ENCODE measurements at places on chromosomes 2 and 18.

DNA sequence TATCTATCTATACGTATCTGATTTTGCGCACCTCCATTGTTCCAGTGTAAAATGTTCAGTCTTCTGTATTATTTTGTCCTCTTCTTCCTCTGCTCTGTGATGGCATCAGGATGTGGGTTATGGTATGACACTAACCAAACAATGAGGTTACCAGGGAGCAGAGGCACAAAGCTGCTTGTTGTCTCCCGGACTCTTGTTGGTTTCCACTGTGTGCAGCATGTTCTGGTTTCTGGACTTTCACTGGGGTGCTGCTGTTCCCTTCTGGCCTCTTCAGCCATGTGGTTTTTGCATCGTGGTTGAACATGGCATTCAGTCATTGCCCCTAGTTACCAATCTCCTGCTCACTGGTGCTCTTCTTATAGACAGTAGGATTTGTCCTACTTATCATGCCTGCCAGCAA is 665.9 kb downstream of the CBLN2 start:
- peak; percentile 5 for DNase-seq

GRCh38 chr2:41922177-41922576 is 125.6 kb upstream of the PKDCC start:
- no peak for DNase-seq

DNA sequence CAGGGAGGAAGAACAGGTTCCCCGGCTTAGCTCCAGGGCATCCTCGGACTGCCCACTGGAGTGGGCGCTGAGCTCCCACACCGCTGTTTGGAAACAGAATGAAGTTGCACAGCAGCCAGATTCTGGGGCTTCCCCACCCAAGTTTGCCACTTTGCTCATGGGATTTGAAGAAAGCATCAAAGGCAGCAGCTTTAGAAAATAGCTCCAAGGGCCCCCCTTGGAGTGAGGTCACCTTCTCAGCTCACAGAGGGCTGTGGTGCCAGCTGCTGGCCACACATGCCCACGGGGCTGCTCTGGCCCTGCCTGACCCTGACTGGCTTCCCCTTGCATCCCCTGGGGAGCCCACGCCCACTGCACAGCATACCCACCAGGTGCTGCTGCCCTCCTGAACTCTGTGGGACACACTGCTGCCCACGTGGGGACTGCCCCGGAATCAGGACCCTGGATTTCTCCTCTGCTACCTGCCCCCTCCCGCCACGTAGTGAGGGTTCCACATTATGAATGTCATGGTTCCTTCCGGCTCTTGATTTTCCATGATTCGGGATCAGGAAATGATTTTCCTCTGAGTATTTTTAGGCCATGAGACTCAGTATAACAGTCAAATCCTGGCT is 70.3 kb downstream of the TGOLN2 start:
- DNase-seq, result no peak

- no peak for DNase-seq
Observed at GRCh38 chr2:28336982-28337627, 55.6 kb upstream of the FOSL2 start.

DNA sequence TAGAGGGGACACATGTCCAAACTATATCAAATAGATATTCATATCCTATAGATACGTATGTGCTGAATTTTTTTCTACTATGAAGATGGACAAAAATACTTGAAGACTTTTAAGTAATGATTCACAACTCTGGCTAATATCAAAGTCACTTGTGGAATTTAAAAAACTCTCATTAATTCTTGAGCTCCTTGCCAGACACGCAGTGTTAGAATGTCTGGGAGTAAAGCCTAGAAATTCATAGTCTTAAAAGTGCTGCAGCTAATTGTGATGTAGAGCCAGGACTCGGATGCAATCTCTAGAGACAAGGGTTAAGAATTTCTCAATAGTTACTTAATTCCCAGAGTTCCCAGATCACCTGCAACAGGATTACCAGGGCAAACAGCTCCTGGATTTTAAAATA is 107.4 kb downstream of the ARL6IP6 start:
- DNase-seq, result no peak

DNA sequence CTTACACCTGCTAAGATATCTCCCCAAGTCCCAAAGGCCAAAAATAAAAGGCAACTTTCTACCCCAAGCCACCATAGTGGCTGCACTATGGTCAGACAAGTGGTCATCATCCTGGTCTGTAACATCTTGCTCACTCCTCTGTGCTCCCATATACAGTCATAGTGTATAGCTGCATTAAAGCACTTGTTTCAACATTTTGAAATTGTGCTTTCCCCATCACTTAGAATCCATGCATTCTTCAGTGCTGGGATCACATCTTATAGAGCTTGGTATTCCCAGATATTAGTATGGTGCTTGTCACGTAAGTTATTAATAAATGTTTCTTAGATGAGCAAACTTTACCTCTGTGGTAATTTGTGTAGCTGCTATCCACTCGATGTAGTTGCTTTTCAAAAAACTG is 40.4 kb upstream of the CDC42EP3 start:
- no peak for DNase-seq

- peak; percentile 68 for DNase-seq
Observed at GRCh38 chr2:197813093-197813787, 8.8 kb downstream of the PLCL1 start.

GRCh38 chr2:43927442-43927841 is 68.3 kb downstream of the LRPPRC start:
- DNase-seq, result no peak

GRCh38 chr2:108534584-108535356 is 500 bp downstream of the LIMS1 start:
- peak; percentile 43 for DNase-seq

DNA sequence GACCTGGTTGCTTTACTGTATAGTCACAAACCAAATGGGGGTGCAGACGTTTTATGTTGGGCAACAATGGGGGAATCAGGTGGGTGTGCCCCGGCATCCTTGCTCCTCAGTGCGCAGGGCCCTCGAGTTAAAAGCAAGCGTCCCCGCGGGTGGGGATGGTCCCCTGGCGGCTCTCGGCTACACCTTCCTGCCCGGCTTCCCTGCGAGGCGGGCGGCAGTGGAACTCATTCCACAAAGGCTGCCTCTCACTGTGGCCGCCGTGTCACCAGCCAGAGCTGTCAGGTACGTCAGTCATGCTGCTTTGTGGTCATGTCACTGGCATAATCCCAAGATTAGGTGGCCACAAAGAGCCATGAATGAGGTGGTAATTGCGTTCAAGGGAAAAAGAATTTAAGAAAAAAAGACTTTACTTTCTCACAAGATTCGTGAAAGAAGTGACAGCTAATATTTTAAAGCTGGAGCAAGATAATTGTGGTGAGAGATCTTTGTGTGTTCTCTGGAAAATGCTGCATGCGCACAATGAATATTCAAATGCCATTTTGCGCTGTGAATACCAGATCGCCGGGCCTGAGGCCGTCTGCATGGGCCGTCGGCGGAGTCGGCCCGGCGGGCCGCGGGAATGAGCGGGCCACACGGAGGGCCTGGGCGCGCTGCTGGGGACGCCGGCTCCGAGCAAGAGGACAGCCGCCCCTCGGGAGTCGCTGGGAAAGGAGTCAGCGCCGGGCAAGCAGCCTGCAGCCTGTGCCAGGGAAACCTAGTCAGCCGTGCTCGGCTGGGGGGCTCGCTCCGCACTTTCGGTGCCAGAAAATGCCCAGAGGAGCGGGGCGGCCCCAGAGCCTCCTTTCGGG is 82.3 kb upstream of the LDLRAD4 start:
- no peak for DNase-seq

DNA sequence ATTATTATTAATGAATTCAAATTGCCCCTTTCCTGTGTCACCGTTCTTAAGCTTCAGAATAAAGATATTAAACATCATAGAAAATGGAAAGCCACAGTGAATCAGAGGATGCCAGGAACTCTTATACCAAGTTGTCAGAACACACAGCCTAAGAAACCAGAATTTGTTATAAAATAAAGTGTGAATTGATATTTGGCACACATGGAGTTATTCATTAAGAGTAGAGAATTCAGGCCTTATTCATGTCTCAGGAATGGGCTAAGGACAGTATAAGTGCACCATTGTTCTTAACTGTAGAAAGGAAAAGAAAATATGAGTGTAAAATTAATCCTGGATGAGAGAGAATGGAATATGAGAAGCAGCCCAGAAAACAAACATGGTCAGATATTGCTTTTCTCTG is 86.7 kb upstream of the ATP8B1 start:
- no peak for DNase-seq

GRCh38 chr18:27699137-27699536 is 477.8 kb downstream of the CDH2 start:
- no peak for DNase-seq

DNA sequence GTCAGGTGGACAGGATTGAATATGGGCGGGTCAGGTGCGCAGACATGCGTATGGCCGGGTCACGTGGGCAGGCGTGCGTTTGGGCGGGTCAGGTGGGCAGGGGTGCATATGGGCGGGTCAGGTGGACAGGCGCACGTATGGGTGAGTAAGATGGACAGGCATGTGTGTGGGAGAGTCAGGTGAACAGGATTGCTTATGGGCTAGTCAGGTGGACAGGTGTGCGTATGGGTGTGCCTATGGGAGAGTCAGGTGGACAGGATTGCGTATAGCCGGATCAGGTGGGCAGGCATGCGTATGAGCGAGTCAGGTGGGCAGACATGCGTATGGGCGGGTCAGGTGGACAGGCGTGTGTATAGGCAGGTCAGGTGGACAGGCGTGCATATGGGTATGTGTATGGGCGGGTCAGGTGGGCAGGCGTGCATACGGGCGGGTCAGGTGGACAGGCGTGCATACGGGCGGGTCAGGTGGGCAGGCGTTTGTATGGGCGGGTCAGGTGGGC is 30.3 kb upstream of the KLF11 start:
- DNase-seq, result no peak

DNA sequence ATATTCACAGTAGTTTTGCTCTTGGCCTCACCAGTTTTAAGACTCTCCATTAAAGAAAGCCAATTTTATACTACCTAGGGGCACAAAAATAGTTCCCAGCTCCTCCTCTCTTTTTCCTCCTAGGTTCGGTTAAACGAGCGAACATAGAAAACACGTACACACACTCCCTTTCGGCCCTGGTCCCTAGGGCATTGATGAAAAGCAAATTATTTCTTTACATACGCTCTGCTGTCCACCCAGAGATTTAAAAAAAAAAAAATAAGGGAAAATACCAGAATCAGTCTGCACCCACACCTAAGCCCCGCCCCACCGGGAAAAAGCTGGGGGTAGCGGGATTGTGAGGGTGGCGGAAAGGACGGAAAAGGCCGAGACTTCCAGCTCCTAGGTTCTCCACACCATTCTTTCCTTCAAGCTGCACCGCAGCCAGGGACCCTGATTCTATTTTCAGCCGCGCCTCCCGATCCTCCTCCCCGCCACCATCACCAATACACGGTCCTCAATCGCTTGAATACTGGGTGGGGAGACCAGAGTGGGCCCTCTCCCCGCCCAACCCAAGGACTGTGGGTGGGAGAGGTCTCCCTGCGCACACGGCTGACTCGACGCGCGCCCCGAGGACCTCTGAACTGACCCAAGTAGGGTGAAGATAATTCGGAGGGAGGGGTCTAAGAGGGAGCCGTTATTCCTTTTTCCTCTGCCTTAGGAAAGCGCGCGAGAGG is 769 bp downstream of the ATF2 start:
- DNase-seq, result peak; percentile 40

DNA sequence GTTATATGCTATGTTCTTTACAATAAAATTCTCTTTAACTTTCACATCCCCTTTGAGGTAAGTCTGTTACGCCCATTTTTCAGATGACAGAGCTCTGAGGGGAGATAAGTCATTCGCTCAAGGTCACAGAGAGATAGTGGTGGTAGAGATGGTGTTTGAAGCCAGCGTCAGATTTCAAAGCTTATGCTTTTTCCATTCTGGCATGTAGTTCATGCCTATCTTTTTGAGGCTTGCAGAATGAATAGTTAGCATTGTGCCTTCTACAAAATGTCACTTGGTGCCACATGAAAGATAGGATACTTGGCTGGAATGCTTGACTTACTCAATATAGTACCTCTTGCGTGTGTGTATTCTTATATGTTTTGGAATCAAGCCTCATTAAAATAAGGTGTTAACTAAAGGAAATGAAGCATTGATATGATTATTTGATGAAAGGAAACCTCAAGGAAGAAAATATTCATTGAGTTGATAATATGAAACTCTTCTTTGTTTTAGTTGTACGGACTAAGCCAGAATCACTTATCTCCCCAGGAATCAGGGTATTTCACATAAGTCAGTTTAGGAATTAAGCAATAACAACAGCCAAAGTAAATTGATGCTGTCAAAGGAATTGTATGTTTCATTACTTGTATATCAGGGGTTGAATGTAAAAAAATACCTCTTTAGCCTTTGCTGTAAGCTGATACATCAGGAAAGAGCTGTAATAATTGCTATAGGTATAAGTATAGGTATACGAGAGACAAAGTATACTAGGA is 15.5 kb downstream of the SPATS2L start:
- DNase-seq, result peak; percentile 95

- no peak for DNase-seq
Observed at GRCh38 chr2:1773883-1774282, 29.6 kb upstream of the PXDN start.

DNA sequence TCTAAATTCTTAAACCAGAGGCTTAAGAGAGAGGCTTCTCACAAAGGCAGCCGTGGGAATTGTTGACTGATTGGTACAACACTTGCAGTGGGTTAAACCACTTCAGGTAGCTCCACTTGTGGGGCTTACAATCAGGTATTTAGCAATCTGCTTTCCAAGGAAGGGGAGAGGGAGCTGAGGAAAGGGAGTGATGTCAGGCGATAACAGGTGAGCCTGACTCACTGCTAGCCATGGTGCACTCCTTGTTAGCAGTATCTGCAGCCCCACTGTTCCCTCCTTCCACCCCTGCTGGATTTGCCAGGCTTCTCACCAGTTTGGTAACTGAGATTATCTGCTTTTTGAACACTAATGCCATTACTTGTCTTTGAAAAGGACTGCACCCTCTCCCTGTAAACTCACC is 1056.7 kb upstream of the FANCL start:
- no peak for DNase-seq

DNA sequence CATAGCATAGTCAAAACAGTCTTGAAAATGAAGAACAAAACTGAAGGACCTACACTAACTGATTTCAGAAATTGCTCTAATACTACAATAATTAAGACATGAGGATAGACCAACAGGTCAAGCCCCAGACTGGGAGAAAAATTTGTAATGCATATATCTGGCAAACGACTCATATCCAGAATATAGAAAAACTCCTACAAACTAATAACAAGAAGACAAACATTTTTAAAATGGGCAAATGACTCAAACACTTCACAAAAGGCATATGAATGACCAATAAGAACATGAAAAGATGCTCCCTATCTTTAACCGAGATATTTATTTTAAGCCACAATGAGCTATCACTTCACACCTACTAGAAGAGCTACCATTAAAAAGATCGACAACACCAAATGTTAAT is 14.2 kb downstream of the TGFBRAP1 start:
- no peak for DNase-seq

DNA sequence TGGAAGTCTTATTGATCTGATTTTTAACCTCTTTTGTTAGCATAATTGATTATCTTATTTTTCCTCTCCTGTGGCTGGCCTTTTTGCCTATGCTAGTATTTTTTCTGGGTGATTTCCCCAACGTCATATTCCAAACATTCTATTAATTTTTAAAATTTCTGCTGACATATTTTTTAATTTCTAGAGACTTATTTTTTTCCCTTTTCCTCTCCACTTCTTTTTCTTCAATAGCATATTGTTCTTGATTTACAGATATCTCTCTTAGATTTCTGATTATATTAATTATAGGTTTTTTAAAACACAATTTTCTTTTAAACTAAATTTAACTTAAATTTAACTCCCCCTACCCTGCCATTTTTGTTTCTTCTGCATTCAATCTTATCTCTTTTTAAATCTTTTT is 47.2 kb upstream of the NR4A2 start:
- no peak for DNase-seq

- DNase-seq, result peak; percentile 80
Observed at GRCh38 chr18:8176554-8176953, 432.7 kb upstream of the RAB12 start.

All from HepG2 (cell line).